Activated gamma-delta T cell treated with Interleukin-2 at 50 U/mL for 16 hours (primary cell): ENCODE measurements at places on chromosomes 13 and 19.

GRCh38 chr19:29260477-29261317 is 47.7 kb upstream of the UQCRFS1 start:
- DNase-seq, result no peak

DNA sequence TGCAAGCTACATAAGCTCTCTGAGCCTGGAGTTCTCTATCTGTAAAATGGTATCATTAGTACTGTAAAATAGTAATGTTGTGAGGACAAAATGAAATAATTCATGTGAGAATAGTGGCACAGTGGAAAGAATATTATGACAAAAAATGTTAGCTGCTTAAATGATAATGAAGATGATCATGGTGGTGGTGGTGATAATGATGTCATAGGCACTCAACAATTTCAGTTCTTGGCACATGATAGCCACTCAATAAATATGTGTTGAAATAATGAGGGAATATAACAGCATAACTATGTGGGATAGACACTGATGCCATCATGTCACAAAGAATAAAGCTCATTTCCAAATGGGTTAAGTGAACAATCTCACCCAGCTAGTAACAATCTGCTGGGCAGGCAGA is 736.3 kb downstream of the EFNB2 start:
- DNase-seq, result no peak

- peak; percentile 67 for DNase-seq
Measured at GRCh38 chr19:17333611-17334413, 843 bp downstream of the ANO8 start.

DNA sequence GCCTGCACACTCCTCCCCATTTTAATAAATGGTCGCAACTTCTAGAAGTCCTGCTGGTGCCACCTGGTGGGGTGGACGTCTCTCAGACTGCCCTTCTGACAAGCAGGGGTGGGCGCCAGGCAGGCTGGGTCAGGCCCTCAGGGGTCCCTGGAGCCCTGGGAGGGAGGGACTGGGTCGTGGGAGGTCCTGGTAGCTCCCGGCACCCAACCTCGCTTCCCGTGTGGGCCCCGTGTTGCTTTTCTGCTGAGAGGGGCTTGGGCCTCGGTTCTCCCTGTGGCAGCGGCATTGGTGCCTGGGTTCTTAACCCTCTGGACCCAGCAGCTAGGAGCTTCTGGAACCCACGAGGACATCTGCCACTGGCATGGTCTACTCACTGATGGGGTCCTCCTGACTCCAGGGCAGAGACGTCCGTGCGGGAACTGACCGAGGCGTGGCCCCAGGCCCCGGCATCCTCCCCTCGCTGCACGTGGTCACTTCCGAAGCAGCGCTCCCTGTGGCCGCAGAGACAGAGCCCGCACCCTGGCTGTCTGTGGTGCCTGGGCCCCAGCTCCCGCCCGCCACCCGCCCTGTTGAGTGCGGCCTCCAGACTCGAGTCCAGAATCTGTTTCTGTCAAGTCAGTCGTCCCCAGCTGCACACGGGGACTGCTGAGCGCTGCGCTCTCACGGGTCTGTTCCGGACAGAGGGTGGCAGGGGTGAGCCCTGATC is 6.0 kb upstream of the TMPRSS9 start:
- no peak for DNase-seq

DNA sequence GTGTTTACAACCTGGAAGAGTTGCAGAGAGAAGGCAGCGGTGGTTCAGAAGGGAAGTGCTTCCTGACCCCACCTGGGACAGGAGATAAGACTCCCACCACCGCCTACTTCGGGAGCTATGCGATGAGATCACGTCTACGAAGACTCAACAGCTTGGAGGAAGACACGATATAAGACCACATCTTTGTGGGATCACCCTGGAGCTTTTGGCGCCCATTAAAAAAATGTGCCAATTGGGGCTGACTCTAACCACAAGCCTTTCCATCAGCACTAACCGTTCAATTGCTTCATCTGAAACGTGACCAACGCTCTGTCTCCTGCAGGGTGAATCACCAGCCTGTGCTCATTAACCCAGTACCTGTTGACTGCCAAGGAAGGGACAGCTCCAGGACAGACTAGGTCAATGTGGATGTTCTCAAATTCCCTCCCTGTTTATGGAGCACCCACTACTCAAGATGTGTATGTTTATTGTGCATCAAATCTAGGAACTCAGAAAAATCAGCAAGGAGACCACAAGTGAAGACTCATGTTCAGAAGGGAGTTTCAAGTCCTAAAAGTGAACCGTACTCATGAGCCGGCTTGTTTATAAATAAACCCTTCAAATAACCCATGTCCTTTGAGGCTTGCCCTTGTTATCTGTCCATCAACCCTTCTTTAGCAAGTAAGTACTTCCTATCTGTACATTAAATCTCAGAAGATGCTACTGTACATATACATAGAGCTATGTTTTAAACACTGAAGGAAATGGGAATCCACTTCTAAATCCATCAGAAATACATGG is 67.5 kb downstream of the LATS2 start:
- no peak for DNase-seq

DNA sequence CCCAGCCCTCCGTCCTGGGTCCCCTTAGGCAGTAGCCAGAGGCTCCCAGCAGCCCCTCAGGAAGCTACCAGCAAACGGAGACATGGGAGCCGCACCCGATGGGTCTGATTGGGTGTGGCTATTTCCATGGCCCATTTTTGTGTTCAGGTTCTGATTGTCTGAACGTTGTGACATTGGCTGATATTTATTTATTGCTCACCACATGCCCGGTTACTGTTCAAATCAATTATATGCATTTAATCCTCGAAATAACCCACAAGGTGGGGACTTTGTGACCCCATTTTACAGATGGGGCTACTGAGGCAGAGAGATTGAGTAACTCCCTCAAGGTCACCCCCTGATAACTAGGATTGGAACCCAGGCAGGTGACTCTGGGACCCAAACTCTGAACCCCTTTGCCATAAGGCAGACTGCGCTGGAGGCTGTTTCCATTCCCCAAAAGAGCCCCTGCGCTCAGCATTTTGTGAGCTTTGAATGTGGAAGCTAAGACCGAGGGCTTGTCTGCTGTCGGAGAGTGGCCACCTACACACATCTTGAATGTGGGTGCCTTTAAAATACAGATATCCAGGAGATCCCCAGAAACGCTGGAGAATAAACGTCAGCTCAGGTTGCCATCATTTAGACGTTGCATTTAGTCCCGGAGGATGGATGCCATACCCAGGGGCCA is 13.6 kb upstream of the MCF2L start:
- DNase-seq, result no peak

GRCh38 chr19:55554302-55554701 is 9.0 kb upstream of the SBK3 start:
- no peak for DNase-seq

DNA sequence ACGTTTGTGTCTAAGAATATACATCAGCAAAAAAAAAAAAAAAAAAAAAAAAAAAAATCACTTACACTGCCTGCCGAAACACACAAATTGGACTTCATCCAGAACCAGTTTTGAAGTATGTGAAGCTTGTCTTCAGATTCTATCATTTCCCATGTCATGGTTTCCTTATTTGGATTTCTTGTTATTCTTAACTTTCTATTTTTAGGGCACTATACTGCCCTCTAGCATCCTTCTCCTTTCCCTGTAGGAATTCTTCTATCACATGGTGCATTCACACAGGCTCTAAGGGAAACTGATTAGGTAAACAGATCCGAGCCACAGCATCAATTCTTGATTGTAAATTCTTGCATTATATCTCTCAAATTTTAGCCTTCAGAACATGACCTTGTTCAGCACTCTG is 1507.5 kb downstream of the OLFM4 start:
- DNase-seq, result no peak

DNA sequence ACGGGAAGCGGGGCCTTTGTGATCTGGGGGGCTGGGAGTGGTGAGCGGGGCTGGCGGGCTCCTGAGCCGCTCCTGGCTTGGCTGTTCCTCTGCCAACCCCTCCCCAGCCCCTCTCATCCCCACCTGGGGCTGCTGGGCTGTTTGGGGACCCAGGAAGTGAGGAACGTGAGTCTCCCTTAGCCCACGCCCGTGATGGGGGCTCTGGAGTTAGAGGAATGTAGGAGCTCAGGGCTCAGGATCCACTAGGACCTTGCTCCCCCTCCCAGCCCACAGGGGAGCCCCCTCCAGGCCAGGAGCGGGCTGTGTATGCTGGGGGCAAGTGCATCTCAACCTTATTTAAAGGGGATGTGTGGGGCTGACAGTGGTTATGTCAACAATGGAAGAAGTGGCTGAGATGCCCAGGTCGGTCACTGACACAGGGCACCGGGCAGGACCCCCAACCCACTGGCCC is 134.1 kb downstream of the URI1 start:
- DNase-seq, result no peak

DNA sequence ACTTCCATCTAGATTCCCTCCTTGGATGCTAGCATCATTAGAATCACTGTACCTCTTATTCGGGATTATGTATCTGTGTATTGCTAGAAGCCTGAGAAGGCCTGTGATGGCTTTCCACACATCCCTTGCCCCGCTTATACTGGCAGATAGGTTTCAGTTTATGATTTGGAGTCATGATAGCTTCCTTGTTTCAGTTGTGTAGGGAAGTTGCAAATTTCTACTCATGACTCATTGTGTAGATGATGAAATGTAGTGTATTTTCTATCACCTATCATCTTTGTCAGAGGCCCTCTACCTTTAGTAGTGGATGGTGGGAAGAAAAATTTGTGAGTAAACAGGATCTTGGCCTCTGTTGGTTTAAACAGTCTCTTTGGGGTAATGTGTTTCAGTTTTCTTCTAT is 165.2 kb downstream of the GGACT start:
- DNase-seq, result no peak

- no peak for DNase-seq
Measured at GRCh38 chr19:36719687-36720556, 32.5 kb downstream of the ZNF567 start.

DNA sequence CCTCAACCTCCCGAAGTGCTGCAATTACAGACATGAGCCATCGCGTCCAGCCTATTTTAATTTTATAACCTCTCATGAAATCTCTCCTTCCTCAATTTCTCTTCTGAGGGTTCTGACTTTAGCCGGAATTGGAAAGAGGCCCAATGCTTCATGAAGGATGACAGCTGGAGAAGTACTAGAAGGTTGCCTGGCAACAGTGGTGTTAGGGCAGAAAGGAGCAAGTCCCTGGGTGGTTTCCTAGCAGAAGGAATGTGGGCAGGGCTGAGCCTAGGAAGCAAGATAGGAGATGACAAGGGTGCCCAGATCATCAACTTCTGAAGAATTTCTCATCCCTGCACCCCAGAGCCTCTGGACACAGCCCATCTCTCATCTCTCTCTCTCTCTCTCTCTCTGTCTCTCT is 25.8 kb downstream of the CACNG6 start:
- no peak for DNase-seq

DNA sequence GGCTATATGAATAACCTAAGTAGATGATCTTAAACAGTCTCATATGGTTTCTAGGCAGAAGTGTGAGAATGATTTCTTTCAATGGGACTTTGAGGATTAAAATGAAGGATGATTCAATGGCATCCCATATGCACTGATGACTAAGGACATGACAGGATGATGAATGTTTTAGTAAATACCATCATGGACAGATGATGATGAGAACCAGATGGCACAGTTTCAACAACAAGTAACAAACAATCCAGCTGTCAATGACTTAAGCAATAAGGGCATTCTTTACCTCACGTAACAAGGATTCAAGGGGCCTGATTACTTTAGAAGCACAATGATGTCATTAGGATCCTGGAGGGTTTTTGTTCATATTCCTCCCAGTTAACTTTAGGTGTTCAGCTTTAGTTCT is 2678.4 kb downstream of the PCDH9 start:
- no peak for DNase-seq

GRCh38 chr19:3577723-3578344 is 5.1 kb downstream of the HMG20B start:
- no peak for DNase-seq

- DNase-seq, result no peak
Measured at GRCh38 chr13:96898646-96899254, 95.5 kb downstream of the OXGR1 start.

- DNase-seq, result no peak
Measured at GRCh38 chr13:68645814-68646213, 1415.7 kb upstream of the PCDH9 start.

DNA sequence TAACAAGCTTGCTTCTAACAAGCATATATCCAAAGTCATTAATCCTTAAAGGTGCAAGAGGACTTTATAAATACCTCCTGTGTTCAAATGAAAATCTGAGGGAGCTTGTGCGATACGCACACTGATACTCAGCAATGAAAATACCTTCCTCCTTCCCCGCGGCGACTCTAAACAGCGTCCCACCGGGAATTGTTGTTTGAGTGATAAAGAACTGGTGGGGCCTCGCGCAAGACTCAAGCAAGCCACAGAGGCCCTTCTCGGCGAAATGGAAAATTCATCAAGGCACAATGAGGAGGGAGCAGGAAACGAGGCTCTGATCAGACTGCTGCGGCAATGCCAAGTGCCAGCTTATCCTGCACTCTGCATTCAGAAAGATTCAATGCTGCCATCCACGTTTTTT is 126.7 kb downstream of the ABCC4 start:
- DNase-seq, result no peak

GRCh38 chr13:22077205-22077683 is 406.4 kb downstream of the FGF9 start:
- no peak for DNase-seq

DNA sequence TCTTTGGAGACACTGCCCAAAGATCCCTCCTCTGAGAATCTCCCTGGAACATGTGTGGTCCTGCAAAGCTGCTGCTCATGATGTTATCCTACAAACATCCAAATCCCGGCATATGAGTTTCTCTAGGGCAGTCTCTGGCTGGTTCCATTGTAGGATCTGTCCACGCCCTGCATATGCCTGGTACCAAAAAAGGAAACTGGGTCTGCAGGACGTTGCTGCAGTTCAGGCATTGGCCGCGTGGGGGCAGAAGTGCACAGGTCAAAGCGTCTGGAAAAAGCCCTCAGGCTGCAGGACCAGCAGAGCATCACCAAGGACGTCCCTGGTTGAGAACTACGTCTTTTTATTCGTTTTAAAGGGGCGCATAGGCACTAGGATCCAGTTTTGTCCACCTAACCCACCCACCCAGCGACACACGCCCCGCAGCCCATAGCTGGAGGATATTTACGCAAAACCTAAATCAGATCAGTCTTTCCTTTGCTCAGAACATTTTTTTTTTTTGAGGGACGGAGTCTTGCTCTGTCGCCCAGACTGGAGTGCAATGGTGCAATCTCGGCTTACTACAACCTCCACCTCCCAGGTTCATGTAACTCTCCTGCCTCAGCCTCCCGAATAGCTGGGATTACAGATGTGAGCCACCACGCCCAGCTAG is 12.9 kb upstream of the ZNF564 start:
- DNase-seq, result peak; percentile 93

GRCh38 chr13:113103646-113104045 is 1.9 kb upstream of the F7 start:
- DNase-seq, result no peak

- no peak for DNase-seq
Measured at GRCh38 chr19:57239982-57240310, 486 bp upstream of the ZNF805 start.

- no peak for DNase-seq
Measured at GRCh38 chr13:108828086-108828815, 198.8 kb downstream of the MYO16 start.

GRCh38 chr19:927351-927779 is 1.5 kb downstream of the ARID3A start:
- no peak for DNase-seq

GRCh38 chr19:5074830-5075394 is 106.0 kb downstream of the KDM4B start:
- no peak for DNase-seq
